ENCODE measurements at places on chromosomes 7 and 10.

- no peak for DNase-seq
Observed at GRCh38 chr7:40808378-40808942, 673.7 kb downstream of the SUGCT start.

DNA sequence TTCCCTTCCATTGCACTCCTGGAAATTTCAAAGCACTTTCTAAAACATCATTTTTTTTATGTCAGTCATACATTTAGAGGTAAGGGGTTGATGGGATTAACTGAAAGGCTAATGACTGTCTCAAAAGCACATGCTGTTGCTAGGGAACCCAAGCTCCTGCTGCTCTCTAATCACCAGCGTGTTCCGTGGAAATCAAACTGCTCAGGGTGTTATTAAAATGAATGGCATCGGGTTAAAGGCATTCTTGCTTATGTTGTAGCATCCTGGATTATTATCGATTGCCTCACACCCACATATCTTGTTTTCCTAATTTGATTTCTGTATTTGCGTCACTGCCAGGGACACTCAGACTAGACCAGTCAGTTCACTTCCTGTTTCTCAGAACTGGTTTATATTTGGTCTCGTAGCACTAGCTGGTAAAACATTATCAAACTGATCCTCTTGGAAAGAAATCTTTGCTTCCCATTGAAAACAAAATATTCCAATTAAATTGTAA is 216.5 kb upstream of the MKLN1 start:
- no peak for DNase-seq

GRCh38 chr10:661597-662222 is 27.8 kb downstream of the DIP2C start:
- no peak for DNase-seq

DNA sequence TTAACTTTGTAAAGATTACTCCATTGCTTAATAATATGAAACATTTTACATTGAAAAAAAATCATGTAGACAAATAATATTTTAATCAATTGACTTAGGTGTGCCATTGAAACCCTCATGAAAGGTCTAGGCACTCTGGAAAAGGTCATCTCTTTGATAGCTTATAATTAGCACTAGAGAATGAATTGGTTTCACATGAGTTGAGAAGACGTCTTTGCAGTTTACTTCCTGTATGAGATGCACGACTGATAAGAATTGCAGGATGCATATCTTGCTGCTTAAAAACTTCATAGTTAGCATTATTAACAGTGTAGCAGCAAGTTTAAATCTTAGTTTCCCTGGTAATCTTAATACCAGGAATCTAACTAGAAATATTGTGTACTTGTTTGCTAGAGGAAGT is 614.2 kb upstream of the COBL start:
- DNase-seq = no peak

GRCh38 chr7:99554939-99555338 is 3.0 kb upstream of the FAM200A start:
- no peak for DNase-seq

DNA sequence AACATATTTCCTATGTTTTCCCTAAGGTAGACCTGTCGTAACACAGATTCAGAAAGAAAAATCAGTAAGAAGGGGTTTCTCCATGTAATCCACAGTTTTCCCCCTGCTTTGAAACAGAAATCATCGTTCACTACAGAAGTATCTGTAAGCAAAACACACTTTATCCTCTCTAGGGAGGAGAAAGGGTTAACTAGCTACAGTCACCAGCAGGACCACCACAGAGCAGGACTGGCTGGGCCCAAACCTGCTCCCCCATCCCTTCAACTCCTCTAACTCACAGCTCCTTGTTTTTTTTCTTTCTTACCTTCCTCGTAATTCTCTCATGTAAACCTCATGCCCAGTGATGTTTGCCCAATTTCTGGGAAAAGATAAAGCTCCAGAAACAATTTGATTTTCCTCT is 167.7 kb downstream of the RAPGEF5 start:
- no peak for DNase-seq

DNA sequence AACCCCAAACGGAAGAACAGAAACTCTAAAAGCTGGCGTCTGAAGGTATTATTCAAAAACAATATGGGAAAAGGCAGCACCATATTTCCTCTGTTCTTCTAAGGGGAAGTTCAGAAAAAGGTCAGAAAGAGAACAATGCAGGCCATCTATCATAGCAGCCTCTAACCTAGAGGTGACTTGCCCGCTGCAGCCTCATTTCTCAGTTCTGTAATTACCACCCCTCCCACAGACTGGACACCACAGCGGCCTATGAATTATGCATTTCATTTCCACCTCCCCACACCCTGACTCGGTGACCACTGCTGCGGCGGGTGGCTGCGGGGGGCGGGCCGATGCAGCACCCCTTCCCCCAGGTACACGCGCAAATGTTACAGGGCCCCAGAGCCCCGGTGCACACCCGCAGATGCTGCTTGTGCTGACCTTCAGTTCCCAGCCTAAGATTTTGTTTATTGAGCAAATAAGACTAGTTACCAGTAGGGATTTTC is 125.5 kb downstream of the CLEC2L start:
- no peak for DNase-seq

DNA sequence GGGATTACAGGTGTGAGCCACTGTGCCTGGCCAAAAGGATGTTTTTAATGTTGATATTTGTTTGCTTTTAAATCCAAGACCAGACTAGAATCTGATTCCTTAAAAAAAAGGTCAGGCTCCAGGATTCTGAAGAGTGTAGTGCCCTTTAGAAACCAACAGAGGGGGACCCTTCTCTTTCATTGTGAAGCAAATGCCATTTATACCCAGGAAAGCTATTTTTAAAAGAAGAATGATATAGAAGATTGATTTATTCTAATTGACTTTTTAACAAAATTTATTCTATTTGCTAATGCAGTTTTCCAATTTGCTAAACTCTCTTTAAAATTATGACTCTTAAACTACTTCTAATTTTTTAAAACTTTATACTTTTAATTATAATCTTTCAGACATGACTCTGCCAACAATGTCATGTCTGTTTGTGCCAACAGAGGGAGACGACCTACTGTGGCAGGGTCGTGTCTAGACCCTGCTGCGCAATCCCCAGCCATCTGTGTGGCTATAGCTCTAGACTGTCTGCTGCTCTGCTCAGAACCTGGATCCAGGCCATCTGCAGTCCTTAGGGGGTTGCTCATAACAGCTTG is 201.0 kb upstream of the IMMP2L start:
- DNase-seq = no peak

DNA sequence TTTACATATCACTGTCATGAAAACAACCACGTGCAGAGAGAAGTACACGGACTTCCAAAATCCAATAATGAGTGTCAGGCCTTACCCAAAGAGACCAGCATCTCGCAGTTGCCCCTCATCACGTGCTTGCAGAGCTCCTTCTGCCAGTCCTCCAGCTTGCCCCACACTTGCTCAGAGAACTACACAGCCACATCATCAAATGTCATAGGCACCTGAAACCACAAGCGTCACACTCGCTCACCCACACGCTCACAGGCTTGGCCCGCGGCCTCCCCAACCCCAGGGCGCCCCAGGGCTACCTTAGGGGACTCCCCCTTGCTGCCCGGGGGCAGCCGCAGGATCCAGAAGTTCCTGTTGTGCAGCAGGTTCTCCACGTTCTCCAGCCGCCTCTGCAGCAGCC is 123.4 kb upstream of the ZNF746 start:
- peak; percentile 38 for DNase-seq

DNA sequence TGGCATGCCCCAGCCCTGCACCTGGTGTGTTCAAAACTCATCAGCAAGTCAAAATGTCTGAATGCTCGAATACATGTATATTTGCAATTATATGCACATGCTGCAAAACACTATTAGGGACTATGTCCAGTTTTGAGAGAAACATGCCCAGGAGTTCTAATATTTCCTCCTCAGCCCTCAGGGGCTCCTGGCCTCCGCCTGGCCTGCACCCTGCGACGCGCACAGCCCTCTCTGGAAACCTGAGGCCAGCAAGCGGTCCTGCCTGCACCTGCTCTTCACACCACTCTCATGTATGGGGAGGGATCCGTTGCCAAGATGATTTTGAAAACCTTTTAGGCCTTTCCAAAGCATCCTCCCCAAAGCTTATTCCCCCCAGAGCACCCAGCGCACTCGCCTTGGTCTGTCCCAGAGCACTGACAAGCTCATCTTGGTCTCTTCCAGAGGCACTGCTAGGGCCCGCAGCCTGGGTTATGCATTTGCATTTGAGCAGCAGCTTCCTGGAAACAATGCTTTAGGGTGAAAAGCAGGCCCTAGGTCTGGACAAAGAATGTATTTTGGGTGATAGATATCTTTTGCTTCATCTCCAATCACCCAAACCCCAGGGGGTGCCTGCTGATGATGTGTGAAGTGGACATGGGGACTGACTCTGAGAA is 22.6 kb upstream of the CNPY1 start:
- no peak for DNase-seq

DNA sequence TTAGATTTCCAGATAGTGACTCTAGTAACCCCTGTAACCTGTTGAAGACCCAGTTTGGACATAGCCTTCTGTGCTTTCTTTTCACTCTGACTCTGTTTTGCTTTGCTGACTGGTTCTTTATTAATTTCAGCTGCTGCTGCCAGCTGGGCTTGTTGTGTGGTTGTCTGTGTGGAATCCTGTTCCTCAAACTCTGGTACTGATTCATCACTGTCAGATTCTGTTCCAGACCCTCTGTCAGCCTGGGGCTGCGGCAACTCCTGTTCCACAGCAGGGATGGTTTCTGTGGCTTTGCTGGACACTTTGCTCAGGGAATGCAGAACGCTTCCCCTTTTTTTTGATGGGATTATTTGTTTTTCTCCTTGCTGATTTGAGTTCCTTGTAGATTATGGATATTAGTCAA is 104.9 kb downstream of the SEC23IP start:
- no peak for DNase-seq

DNA sequence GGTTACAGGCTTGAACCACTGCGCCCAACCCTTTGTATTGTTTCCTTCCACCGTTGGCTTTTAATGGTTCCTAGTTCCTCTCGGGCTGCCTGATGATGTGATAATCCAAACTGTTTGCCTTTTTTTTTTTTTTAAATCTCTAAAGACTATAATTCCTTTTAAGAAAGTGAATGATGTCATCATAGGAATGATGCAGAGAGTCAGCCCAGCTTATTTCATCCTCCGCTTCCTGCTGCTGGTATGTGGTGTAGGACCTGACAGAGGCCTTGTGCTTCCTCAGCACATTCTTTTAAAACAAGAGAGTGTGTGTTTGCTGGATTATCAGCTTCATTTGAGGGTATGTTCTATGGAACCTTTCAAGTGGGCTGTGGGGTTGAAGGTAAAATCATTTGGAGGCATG is 241.4 kb downstream of the LRMDA start:
- no peak for DNase-seq

DNA sequence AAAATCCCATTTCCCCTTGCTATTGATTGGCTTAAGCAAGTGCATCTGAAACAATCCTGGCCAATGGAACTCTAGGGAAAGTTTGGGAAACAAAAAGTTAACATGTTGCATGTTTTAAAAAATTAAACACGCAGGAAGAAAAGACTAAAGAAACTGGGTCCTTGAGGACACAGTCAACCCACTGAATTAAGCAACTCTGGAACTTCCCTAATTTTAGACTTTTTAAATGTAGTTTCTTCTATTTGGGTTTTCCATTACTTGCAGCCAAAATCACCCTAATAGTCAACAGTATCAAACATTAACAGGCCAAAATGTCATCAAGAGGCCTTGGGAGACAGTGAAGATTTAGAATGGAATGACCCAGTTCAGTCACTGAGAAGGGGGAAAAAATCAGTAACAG is 40.6 kb downstream of the OSBPL3 start:
- DNase-seq = no peak

- DNase-seq = peak; percentile 60
Observed at GRCh38 chr7:83976302-83976701, 218.3 kb downstream of the SEMA3A start.

DNA sequence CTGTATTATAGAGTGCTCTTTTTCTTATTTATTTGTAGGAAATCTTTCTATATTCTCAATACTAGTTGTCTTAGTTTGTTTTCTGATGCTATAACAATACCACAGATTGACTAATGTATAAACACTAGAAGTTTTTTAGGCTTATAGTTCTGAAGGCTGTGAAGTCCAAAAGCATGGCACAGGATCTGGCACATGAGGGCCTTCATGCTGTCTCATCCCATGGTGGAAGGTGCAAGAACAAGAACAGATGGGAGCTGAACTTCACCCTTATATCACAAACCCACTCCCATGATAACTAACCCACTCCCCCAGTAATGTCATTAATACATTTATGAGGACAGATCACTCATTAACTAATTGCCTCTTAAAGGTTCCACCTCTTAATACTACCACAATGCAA is 109.7 kb downstream of the AVL9 start:
- DNase-seq = no peak

DNA sequence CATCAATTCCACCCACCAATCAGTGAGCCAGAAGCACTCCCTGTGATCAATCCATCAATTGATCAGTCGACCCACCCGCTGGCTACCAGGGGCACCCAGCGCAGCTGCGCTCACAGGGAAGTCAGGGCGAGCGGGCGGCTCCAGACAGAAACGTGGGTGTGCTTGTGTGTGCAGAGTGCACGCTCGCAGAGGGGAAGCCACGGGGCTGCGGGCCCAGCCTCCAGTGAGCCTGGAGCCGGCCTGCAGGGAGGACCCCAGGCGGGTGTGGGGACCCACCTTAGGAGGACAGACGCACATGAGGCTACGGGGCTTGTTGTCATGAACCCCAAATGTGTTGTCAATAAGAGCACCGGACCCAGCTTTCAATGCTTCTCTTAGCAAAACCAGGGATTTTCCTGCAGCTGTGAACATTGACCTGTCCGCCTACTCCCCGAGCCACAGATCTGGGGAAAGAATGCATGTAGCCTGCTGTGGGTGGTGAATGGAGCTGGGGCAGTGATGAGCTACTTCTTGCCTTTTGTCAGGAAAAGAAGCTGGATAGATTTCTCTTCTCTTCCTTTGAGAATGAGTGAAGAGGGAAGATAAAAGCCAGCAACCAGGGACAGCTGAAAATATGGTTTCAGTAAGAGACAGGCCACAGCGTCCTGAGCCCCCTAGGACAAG is 497.8 kb downstream of the DNAJB6 start:
- no peak for DNase-seq

DNA sequence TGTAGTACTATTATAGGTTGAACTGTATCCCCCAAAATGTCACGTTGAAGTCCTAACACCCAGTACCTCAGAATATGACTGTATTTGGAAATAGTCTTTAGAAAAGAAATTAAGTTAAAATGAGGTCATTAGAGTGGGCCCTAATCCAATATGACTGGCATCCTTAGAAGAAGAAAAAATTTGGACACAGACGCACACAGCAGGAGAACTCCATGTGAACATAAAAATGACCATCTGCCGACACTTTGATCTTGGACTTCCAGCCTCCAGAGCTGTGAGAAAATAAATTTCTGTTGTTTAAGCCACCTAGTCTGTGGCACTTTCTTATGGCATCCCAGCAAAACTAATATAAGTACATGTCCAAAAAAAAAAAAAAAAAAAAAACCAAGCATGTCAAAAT is 225.8 kb downstream of the PARD3 start:
- no peak for DNase-seq

Data from naive thymus-derived CD8-positive, alpha-beta T cell (primary cell).